ENCODE measurements at places on chromosomes 6 and 20.

GRCh38 chr20:59207235-59207634 lies 43.6 kb downstream of the ZNF831 start:
- DNase-seq: no peak

DNA sequence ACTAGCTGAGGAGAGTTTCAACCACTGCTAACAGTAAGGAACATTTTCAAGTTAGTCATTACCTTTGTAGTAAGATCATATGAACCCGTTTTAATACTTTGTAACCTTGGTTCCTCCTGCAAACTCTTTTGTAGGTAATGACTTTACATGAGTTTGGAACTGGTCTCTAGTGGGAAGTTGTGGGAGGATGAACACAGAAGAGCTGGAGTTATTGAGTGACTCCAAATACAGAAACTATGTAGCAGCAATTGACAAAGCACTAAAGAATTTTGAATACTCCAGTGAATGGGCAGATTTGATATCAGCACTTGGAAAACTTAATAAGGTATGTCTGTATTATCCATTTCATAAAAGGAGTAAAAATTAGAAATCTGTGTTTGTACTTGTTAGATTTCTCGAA lies 29.3 kb downstream of the DOP1A start:
- no peak for DNase-seq

- no peak for DNase-seq
Observed at GRCh38 chr6:21228411-21228810, 365.1 kb upstream of the SOX4 start.

GRCh38 chr6:113301651-113302050 lies 555.5 kb upstream of the MARCKS start:
- no peak for DNase-seq

DNA sequence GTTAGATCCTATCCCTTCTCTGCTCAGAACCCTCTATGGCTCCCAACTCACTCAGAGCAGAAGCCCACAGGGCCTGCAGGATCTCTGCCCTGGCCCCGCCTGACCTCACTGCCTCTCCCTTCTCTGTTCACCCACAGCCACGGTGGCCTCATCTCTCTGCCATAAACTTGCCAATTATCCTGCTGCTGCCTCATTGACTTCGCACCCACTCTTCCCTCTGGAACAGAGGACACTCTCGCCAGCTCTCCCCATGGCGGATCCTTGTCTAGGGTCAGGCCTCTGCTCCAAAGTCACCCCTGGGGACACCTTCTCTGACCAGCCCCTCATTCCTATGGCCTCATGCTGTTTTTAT lies 86.4 kb downstream of the CEBPB start:
- no peak for DNase-seq

DNA sequence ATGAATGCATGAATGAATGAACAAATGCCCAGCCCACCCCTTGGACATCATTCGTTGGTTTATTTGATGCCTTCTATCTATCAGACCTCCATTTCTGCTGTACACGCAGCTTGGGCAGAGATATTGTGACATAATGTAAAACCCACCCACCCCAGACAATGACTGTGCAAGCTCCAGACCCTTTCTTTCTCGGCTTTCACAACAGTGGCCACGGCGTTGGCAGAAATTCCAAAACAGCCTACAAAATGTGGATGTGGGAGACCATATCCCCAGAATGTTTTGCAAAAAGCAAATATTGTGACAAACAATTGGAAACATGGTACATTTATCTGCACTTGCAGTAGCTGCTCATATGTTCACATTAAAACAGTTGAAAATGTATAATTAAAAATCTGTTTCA lies 162.0 kb upstream of the MAFB start:
- DNase-seq: no peak

DNA sequence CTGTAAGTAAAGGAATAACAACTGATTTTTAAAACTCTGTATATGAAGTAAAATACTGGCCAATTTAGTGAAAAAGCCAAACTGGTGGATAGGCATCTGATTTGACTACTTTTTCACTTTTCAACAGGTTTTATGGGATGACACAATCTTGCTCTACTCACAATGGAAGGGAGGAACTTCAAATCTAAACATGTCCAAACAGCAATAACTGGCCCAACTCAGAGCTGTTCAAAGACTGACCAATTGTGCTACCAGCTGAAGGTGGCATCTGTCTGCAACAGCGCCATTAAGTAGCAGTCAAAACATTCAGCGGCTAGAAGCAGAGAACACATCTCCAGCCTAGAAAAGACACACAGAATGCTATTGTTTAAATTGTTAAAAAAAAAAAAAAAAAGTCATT lies 44.6 kb downstream of the SESN1 start:
- DNase-seq: no peak

DNA sequence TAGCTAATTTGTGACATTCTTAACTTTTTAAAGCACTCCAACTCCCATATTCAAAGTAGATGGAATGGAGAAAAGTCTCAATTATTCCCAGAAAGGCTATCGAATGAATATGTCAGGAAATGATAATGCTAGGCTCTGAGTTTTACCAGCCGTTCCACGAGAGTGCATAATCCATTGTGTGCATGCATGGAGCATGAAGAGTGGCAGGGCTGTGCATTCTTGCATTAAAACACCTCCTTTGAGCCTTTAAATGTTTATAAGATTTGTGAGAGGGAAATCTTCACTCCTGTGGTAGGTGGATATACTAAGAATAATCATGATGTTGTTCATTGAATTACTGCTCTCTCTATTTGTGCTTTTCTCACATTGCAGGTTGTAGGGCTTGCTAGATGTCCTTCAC lies 178.3 kb downstream of the CARMIL1 start:
- DNase-seq: no peak

- DNase-seq: peak; percentile 89
Observed at GRCh38 chr6:134822920-134823709, 126.8 kb downstream of the ALDH8A1 start.

DNA sequence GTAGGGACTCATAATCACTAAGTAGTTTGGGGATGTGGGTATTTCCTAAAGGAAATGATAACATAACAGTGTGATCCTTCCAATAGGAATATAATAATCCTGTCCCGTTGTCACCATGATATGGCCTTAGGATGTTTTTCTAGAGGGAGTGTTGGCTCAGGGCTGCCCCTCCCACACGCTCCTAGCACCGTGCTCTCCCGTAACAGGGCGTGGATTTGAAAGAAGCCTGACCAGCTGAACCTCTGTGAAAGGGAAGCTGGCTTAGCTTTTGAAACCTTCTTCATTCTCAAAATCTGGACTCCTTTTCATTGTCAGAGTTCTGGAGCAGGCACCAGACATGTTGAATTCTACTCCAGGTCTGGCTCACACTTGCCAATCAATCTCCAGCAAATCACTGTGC lies 103.4 kb upstream of the SASH1 start:
- DNase-seq: no peak

GRCh38 chr6:28203201-28203600 lies 21.9 kb upstream of the ZSCAN9 start:
- no peak for DNase-seq

- DNase-seq: no peak
Observed at GRCh38 chr6:4671587-4672115, 104.6 kb upstream of the CDYL start.

GRCh38 chr20:50537546-50538201 lies 27.5 kb downstream of the PTPN1 start:
- no peak for DNase-seq

DNA sequence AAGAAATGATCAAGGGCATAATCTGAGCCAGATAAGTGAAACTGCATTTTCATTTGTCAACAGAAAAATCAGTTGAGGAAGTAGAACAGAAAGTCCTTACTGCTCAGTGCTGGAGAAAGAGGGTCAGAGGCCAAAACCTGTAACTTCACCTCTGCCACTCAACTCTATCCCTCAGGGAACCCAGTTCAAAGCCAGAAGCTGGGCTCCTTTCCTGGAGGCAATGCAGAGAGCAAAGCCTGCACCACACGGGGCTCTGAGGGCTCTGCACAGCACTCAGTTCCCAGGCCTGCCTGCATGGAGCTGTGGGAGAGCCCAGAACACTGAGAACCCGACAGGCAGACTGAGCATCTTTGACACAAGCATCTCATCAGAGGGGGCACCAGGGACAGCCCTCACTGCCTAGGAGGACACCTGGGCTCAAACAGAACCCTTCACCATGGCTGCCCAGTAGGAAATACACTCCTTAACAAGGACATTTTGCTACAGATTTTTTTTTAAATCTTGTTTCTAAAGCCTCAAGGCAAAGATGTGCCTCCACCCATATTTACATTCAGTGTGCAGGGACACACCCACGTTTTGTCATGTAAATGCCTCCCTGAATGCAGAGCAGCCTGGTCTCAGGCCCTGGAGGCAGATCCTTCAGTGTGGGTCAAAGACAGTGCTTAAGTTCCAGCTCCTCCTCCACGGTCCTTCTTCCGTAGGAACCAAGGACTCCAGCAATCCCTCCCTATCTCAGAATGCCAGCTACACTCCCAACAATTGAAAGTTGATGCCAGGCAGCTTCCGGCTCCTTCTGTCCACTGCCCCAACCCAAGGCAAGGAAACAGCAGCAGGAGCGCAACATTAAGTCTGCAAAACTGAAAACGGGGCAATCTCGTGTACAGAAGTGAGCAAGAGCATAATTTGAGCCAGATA lies 6.6 kb downstream of the RNASET2 start:
- DNase-seq: no peak

DNA sequence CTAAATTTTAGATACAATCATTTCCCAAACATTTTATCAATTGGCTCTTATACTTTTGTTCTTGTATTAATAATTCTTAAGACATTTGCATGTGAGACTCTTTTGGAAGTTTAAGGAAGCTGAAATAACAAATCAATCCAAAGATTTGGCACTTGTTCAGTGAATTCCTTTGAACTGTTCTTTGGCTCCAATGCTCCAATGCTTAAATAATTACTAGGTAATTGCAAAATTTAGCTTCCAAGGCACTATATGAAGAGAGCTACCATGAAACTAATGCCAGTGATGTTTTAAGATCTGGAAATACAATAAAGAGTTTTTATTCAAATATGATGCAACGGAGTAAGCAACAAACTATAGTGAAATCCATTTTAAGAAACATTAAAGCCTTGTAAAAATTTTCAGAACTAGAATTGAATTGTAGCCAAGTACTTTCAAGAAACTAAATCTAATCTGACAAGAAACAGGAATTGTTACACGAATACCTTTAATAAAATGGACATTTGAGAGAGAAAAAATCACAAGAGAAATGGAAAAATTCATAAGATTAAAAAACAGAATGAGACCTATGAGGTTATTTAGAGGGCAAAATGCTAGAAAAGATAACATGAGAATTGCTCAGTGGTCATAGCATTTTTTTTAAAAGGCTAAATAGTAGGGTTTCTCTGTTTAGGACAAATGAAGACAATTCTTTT lies 43.6 kb upstream of the SMLR1 start:
- no peak for DNase-seq

DNA sequence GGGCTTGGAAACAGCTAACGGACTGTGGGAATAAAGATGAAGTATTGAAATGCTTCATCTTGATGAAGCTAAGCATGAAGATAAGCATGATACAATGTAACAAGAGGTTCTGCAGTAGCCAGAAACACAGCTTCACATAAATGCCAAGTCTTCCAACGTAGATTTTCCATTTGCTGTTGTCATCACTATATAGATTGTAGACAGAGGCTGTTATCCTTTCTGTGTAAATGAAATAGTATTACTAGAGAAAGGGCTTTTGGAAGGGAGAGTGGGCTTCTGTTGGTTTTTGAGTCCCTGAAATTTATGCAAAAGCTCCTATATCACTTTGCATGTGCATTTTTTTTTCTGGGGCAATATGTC lies 649.0 kb downstream of the RNF144B start:
- DNase-seq: no peak

DNA sequence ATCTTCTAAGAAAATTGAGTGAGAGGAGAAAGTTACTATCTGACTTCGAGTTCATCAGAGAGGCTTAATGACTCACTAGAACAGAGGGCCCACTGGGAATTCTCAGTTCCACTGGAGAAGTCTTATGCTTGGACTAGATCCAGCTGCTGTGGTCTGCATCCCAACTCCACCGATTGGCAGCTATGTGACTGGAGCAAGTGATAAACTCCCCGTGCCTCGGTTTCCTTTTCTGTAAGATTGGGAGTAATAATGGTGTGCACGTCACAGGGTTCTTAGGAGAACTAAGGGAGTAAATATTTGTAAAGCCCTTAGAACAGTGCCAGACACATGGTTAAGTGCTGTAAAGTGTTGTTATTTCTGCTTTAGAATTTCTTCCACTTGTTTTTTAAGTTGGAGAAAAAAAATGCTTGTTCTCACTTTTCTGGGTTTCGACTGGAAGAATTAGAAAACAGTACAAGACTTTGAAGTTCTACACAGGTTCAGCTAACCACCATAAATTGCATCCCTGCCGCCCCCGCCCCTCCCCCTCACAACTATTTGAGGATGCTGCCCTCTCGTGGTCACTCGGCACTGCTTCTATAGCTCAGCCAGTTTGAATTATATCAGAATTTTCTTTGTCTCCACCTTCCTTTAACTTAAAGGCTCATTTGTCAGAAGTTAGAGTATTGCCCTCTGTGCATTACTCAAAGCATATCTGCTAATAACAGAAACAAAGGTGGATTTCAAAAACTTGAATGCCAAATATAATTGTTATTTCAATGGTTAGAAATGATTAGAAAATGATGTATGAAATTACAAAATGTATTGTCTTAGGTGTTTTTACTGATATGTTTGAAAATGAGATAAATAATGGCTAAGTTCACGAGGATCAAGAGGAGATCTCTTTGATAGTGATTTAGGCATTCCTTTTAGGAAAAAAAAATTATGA lies 95.0 kb upstream of the IFNGR1 start:
- peak; percentile 70 for DNase-seq

GRCh38 chr6:154170106-154170505 lies 131.1 kb downstream of the OPRM1 start:
- no peak for DNase-seq

GRCh38 chr6:38570750-38571149 lies 69.0 kb downstream of the BTBD9 start:
- no peak for DNase-seq

Data from HEK293T (cell line).